ENCODE measurements at places on chromosomes 2 and 18. TPM values are rescaled to one million over a fixed set of nuclear protein-coding genes. Genes with fewer than 3 reads are reported as not detected.

DNA sequence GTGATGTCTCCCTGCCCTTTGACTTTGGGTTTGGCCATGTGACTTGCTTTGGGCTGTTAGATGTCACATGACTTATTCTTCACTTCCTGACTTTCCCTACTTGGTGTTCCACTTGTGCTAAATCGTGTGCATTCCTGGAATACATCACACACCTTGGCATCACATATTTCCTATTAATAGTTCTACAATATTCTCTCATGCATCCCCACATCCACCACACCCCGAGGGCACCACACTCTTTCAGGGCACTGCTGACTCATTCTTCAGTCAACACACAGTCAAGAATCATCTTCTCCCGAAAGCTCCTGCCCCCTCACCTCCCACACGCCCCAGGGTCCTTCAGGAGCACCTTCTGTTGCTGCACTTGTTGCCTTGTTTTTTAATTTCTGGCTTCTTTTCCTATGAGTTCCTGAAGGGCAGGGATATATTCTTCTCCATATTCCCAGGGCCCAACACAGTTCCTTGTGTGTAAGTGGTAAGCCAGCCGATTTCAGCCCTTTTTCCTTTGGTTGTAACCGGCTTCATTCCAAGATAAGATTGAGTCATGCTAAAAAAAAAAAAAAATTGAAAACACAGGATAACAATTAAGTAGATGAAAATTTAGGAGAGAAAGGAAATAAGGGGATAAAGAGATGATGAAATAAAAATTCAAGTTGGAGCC is 341.4 kb downstream of the SLC4A3 start:
- no peak for DNase-seq

DNA sequence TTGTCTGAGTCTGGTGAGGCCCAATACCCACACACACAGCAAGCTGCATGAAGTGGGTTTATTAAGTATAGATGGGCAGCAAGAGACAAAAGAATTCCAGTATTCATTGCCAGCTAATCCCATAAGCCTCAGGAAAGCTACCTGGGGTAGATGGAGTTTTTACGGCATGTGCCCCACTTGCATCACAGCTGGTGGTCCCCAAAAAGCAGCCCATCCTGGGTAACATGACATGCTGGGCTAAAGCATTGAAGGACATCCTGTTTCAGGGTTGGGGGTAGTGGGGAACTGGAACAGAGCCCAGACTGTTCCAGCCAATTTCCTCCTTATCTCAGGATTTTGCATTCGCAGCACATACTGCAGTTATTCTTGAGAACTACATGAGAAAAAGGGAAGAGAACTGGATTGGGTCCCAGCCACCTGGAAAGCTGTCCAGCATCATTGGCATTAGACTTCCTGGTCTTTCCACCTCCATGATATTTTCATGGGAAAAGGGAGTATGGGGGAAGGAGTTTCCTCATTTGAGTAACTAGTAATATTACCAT is 240.1 kb upstream of the MMADHC start:
- DNase-seq = no peak

DNA sequence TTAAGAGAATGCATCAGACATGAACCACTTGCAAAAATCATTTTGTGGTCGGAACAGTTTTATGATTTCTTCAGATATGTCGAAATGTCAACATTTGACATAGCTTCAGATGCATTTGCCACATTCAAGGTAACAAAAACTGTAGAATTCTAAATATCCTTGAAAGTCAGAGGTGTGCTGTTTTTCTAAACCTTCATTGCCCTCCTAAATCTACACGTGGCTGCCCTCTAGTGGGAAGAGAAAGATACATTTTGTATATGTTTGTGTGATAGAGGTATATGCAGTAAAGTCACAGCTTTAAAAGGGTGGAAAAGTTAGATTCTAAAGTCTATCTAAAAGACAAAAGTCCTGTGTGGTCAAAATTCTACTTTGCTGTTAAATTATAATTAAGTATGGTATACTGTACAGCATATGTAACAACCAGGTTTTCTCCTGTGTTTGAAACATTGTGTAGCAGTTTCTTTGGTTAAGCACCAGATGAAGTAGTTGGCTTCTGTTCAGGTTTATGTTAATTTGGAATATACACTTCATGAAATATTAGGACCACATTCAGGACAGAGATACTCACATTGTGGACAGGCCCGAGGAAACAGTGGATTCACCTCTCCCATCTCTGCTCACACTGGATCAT is 65.9 kb upstream of the ITM2C start:
- DNase-seq = no peak

DNA sequence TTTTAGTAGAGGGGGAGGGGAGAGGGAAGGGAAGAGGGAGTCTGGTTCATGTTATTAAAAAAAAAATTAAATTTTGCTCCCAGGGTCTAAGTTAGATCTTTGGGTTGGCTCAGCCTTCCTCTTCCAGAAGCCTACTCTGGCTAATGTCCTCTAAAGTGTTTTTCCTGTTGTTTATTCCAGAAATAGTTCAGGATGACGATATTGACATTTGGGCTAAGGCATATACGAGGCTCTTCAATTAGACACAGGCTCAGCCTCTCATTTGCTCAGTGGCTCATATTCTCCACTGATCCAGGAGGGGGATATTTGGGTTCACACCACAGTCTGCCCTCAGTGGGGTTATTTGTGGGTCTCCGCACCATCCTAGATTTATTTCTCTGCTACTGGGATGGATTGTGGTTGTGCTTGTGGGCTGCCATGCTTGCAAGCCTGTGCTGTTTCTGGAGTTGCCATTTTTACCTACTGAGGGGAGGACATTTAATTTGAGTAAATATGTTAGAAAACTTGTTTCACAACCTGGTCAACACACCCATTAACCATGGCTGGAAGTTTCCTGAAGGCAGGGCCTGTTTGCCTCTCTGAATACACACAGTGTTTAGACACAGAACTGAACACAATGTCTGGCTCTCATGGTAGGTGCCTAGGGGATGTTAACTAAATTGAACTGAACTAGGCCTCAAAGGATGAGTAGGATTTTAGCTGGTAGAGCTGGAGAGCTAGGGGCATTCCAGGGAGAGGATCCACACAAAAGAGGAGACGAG is 257.5 kb upstream of the EPAS1 start:
- DNase-seq = no peak

GRCh38 chr2:20093263-20094141 is 42.1 kb upstream of the LAPTM4A start:
- DNase-seq = no peak

DNA sequence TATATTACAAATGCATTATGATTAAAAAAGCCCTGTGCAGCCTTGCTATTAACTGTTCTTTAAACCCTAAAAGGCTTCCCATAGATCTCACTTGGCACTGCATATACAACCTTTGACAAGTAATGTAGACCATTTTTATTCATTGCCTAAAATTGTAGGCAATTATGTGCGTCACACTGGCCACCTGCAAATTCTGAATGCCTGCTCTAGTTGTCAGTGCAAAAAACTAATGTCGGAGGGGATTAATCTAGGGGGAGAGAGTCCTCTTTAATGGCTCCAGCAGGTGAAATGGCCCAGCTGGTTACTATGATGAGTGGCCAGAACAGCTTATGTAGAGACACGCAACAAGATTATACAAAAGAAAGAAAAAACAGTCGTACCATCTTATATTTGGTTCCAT is 123.2 kb downstream of the OLA1 start:
- no peak for DNase-seq

DNA sequence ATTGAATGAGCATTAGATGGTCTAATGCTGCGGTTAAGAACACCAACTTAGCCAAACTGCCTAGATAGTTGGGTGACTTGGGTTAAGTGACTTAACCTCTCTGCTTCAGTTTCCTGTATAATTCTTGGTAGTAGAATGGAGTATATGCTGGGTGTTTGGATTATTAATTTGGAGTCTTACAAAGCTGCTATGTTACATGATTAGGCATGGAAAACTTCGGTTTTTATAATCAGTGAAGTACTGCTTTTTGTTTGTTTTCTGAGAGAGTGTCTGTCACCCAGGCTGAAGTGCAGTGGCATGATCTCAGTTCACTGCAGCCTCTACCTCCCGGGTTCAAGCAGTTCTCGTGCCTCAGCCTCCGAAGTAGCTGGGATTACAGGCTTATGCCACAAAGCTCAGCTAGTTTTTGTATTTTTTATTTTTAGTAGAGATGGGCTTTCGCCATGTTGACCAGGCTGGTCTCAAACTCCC is 4.5 kb downstream of the RPL37A start:
- no peak for DNase-seq

The MC4R gene
- total RNA-seq = not detected

GRCh38 chr2:3076848-3077642 is 300.6 kb downstream of the EIPR1 start:
- DNase-seq = peak; percentile 57

DNA sequence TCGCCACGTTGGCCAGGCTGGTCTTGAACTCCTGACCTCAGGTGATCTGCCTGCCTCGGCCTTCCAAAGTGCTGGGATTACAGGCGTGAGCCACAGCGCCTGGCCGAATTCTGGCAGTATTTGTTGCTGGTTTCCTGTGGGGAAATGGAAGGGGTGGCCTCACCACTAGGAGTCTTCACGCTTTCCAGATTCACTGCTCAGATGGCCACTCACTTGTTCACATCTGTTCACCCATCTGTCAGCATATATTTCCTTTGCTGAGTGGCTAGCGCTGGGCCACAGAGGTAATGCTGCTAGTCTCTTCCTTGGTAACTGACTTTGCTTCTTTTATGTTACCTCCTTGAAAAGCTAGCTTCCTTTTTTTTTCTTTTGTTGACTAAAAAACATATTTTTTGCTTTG is 27.2 kb downstream of the TMEM177 start:
- DNase-seq = no peak

DNA sequence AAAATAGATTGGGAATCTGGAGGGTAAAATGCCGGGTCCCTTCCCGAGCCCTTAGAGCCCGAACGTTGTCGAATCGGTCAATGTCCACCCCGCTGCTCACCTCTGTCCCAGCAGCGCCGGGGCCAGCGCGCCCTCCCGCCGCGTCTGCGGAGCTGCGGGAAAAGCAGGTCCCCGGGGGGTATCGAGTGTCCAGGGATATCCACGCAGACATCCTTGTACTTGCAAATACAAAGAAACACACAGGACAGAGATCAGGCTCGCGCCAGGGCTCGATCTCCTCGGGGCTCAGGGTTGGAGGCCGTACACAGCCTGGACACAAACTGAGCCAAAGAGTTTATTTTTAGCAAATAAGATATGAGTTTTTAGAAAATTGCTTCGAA is 2.3 kb upstream of the GATA6 start:
- no peak for DNase-seq

DNA sequence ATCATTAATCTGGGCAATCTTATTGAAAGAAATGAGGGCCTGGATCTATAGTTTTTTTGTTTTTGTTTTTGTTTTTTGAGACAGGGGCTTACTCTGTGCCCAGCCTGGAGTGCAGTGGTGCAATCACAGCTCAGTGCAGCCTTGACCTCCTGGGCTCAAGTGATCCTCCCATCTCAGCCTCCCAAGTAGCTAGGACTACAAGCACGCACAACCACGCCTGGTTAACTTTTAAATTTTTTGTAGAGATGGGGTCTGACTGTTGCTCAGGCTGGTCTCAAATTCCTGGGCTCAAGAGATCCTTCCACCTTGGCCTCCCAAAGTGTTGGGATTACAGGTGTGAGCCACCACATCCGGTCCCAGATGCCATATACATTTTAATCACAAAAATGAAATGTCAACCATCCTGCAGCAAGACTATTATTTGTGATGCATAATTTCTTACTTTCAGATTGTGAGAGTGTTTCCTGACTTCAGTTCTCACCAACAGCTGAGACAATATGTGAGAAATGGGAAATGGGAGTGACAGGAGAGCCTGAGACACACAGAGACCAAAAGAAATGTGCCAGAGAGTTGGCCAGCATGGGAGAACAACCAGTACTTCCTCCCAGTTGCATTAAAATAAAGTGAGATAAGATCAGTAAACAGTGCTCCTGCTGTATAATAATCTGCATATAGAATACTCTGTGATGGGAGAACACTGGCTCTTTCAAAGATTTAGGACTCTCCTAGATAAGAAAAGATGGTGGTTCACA is 87.6 kb downstream of the METTL8 start:
- DNase-seq = no peak

DNA sequence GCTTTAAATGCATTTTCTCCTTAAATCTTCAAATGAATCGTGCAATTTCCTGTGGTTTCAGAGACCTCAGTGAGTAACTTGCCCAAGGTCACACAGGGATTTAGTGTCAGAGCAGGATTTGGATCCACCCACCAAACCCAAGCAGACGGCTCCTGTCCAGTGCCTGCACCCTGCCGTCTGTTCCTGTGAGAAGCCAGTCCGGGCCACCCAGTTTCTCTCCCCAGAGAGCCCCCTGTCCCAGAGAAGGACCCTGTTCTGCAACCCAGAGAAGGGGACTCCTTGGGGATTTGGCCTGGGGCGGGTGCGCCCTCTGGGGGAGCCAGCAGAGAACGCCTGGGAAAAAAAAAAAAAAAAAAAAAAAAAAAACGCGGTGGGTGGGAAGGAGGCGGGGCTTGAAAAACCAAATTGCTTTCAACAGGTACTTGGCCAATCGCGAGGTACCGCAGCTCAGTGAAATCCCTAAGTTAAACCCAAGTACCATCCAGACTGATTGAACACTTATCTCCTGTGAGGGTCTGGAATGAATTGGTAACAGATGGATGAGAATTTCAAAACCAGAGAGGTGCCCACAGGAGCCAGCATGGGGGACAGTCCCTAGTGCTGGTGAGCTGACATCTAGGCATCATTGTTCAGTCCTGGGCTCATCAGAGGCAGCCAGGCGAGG is 30.9 kb upstream of the REEP1 start:
- DNase-seq = peak; percentile 69

Measured in upper lobe of right lung (tissue), 1 donor.